Activated CD4-positive, alpha-beta T cell treated with anti-CD3 and anti-CD28 coated beads, Interleukin-2, amount 10 ng/mL, durations not matched to agents 7 days and 5 days (primary cell): ENCODE measurements at places on chromosomes 7 and 10. TPM values are rescaled to one million over a fixed set of nuclear protein-coding genes. Genes with fewer than 3 reads are reported as not detected.

Gene CCDC126
- 7.7 TPM for total RNA-seq

DNA sequence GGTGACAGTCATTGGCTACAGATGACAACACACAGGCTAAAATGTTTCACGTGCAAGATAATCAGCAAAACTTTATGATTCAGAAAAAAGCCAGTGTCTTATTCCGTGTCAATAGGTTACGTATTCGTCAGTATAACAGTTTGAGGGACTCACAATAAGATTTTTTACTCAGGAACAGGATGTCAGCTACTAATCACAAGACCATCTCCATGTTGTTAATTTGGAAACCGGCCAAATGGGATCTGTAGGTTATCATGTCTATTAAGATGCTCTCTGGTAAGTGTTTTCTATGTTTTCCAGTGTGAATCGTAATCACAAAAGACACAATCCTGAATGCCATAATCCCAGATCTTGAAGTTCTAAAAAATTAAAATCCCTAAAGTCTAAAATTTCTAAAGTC lies 197.3 kb downstream of the ETV1 start:
- DNase-seq: no peak

DNA sequence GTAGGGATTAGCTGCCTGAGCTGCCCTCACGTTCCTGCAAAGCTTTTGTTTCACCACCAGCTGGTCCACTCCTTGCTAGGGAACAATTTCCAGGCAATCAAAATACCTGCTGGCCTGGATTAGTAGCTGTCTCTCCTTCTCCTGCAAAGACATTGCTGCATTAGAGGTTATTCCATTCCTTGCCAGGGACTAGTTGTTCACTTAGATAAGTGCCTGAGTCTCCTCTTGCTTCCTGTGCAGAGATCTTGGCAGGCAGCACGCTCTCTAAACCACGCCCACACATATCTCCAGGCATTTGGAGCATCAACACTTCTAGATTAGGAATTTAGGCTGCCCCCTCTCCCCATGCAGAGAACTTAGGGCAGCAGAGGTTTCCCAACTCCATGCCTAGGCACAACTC lies 150.4 kb upstream of the SMIM30 start:
- no peak for DNase-seq

- peak; percentile 9 for DNase-seq
Measured at GRCh38 chr7:21383227-21384220, 44.4 kb upstream of the SP4 start.

- DNase-seq: no peak
Measured at GRCh38 chr10:119595134-119595675, 1.6 kb downstream of the TIAL1 start.

DNA sequence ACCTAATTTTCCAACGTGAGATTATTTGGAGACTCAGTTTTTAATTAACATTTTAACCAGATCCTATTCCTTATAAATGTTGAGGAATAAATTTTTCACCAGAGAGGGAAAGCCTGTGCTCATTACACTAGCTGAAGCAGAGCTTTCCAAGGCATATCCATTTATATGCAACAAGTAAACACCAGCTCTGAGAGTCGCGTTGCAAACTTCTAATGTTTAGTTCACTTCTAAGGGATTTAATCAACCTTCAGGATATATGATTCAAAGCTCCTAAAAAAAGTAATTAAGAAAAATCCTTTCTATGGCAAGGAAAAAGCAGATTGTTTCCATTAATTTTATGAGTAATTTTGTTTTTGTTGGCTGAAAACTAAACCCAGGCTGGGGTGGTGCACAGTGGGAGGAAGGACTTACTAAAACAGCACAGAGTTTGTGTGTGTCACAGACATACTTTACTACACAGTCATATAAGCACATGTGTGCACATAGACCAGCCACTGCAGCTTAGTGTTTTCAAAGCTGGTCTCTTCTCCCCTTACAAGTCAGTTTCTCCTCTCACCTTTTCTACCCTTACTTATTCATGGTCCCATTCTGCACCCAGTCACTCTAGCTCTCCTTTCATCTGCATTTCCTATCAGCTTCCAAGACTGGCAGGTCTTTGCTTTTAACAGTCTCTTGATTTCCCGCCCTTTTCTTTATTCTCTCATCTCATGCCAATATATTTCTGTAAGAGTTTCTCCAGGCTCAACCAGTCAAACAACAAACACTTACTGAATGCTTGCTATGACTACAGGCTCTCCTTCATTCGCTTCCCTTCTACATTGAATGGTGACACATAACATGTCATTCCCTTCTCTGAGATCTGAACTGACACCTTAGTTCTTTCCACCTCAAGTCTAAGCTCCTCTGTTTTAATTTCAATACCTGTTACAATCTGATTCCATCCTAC lies 81.1 kb upstream of the FZD1 start:
- DNase-seq: no peak
